ENCODE measurements at places on chromosomes 5 and 9.

DNA sequence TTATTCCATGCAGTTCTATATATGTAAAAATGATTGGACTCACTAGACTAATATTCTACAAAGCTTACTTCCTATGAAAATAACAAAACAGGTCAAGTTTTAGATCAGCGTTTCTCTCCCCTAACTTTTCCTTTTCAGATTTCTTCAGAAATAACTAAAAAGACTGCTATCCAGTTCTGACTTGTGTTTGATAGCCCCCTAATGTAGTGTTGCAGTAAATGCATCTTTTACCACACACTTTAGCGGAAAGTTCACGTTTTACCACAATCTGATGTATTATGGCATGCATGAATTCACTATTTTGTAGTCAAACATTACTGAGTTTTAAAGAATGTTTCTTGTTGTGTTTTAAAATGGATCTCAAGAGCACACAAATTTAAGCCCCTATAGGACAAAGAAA, 292.7 kb downstream of the RAB3C start:
- no peak for DNase-seq

GRCh38 chr5:107671742-107672210, 1.0 kb upstream of the EFNA5 start:
- DNase-seq, result no peak

- DNase-seq, result no peak
Measured at GRCh38 chr9:13205824-13206223, 73.7 kb downstream of the MPDZ start.

DNA sequence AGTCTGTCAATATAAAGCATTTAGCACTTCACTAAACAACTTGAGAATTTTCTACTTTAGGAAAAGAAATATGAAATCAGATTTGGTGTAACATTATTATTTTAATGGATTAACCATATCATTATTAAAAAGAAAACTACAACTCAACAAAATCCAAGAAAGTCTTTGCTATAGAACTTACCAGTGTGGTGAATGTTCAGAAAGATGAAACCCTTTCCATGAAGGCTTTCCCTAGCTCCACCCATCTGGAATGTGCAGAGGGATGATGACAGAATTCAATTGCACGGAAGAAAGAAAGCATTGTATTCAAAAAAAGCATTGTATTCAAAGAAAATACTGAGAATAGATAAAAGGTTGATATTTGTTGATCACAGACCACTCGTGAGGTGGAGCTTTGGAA, 328.6 kb upstream of the NUDT12 start:
- DNase-seq, result no peak
